ENCODE measurements at places on chromosomes 16 and 17.
A peak's percentile ranks its signal among the peaks of the same experiment; 100 is the strongest.

DNA sequence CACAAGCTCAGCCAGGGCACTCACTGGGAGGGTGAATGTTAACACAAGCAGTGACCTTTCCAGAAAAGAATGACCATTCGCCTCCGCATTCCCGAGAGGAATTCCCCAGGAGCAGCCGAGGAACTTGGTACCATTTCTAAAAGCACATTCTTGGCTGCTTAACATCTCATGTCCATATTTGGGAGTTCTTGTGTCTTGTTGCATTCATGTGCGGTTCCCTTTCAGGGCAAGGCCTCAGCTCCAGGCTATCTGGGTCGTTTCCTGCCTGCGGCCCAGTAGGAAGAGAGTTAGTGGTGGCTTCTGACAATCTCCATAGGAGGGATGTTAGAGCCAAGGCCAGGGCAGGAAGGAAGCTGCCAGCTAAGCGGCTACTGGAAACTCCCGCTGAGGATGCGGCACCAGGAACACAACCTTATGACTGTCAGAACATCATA is 27.8 kb upstream of the MEAK7 start:
- peak; percentile 82 for DNase-seq

DNA sequence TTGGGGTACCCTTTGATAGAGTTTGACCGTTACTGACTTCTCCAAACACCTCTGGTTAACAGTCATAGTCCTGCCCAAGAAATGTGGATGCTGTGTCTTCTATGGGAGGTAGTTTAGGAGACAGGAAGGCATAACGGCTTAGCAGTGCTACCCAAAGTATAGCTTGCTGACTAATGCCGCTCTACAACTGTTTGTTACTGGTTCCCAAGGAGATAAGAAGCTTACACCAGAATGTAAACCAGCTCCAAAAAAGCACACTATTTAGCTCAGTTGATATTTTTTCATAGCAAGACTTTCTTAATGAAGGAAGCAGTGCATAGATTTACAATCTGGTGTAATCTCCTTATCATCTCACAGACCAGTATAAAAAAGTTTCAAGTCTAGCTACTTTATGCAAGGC is 95.7 kb downstream of the HS3ST3B1 start:
- DNase-seq = peak; percentile 35

- DNase-seq = peak; percentile 81
Measured at GRCh38 chr16:65908568-65908967, 457.9 kb upstream of the CDH5 start.

DNA sequence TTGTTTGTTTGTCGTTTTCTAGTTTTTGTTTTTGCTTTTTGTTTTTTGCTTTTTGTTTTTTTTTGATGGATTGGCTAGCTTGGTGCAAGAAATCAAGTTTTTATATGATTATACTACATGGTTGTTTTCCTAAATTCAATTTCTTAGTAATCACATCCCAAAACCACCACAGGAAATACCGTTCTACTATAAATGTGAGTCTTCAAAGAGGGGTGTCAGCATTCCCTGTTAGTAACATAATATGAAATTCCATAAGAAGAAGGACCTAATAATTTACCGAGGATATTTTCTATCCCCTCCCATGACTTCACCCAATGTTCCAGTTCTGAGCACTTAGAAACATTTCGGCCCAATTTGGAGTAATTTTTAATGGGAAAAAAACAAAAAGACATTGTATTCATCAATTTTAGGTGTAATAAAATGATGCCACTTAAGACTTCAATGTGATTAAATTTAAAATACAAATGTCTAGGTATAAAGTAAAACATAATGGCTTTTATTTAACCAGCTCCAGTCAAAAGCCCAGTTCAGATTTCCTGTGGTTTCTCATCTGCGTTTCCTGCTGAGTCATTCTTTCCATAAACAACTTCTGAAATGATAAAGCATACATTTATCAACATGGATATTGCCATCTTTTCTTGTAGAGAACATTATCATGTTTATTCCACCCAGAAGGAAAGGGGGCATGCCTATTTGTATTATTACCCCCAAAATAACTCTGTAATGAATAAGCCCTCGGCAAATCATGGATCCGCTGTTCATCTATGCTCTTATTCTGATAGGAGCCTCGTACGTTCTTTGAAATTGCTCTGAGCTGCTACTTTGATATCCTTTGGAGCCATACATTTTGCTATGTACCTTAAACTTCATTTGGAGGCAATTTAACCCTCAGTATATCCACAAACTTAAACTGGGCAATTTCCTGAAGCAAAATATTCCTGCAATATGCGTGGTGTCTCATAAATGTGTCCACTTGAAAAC is 28.1 kb downstream of the HSBP1 start:
- DNase-seq = peak; percentile 22

DNA sequence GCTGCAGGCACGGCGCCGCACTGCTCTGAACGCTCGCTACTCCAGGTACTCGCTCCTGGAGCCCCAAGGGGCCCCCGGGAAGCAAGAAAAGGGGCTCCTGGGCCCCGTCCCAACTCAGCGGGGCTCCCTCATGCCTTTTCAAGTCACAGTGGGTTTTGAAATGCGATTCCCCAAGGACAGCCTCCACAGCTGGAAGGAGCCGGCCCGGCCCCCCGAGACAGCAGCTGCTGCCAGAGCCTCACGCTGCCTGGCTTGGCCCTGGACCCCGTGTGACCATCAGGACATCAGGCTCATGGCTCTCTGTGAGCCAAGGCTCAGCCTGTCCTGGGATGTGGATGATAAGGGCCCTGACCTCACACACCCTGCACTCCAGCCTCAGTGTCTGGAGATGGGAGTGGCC is 80.6 kb downstream of the LMF1 start:
- no peak for DNase-seq

DNA sequence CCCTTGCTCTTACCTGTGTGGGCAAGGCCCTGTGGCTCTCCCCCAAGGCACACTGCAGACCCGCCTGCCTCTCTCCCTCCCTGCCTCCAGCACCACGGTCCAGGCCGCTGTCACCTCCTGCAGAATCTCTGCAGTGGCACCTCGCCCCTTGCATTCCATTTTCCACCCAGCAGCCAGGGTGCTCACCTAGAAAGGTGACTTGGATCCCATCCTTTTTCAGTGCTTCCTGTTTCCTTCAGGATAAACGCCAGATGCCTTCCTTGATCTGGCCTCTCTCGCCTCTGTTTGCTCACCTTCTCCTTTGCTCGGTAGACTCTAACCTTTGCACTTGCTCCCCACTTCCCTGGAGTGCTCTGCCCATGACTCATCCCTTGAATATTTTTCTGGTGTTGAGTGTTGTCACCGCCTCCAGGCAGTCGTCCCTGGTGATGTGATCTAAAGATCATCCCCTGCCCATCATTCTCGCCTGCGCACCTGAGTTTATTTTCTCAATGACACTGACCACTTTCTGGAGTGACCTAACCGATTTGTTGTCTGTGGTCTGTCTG is 79.2 kb upstream of the LGALS9 start:
- no peak for DNase-seq

GRCh38 chr16:88619859-88620815 is 18.2 kb upstream of the IL17C start:
- no peak for DNase-seq

DNA sequence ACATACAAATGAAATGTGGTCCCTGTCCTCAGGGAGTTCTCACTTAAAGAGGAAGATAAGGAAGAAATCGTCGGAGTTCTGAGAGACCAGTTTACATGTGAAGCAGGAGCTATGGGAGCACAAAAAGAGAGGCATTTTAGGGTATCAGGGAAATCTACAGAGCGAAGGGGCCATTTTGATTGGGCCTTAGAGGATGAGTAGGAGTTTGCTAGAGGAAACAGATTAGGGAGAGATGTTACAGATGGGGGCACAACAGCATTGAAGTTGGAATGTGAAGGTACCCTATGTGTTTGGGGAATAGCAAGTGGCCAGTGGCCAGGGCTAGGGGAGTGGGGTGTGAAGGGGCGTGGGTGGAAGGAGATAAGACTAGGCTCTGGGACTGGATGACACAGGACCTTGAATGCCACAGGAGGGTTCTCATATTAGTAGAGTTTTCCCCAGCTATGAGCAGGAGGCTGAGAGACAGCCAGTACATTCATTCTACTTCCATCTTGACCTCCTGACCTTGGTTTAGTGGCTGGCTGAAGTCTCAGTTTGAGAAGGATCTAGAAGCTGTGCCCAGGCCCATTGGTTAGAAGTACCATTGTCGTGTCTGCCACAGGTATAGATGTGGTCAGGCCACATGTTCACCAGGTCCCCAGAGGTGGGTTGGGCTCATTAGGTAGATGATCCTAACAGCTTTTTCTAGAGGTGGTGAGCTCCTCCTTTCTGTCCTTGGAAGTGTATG is 34.8 kb downstream of the CPNE2 start:
- DNase-seq = no peak

DNA sequence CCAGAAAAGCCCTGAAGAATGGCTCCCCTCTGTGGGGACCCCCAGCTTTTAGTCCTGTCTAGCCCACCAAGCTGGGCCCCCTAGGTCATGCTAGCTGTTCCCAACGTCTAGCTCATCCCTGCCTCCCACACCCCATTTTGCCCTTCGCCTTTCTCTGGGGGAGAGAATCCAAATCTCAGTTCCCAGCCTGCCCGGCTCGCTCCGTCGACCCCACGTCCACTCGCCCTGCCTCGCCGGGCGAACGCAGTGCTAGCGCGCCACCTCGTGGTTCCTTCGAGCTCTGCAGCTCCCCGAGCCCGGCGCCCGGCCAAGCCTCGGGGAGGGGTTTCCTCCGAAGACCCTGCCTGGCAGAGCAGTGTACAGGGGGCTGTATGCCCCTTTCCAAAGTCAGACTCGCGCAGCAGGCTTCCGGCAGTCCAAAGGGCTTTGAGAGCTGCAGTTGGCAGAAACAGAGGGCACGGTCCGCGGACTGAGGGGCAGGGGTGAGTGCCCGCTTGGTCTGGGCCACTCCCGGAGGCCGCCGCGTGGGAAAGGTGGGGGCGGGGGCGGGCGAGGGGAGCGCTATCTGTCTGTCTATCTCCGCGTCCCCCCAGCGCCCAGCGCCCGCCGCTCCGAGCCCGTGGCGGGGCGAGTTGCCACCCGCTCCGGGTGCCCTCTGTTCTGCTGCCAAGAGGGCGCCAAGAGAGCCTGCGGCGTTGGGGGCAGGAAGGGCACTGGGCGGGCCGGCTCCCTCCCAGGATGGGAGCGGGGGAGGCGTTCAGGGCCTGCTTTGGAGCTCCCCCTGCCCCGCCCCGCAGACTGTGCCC is 1.7 kb upstream of the DLX3 start:
- peak; percentile 89 for DNase-seq

DNA sequence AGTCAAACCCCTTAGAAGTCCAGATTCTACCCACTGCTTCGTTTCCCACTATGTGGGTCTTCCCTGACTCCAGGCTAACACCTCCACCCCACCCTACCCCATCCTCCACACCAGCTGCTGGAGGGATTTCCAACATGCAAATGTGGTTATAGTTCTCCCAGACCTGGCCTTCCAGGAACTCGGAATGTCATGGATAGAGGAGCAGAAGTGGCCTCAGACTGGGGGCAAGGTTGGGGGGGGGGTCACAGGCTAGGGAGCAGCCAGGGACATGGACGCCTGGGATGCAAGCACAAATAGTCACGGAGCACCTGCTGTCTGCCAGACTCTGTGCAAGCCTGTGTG is 2.0 kb downstream of the CAMKK1 start:
- no peak for DNase-seq

DNA sequence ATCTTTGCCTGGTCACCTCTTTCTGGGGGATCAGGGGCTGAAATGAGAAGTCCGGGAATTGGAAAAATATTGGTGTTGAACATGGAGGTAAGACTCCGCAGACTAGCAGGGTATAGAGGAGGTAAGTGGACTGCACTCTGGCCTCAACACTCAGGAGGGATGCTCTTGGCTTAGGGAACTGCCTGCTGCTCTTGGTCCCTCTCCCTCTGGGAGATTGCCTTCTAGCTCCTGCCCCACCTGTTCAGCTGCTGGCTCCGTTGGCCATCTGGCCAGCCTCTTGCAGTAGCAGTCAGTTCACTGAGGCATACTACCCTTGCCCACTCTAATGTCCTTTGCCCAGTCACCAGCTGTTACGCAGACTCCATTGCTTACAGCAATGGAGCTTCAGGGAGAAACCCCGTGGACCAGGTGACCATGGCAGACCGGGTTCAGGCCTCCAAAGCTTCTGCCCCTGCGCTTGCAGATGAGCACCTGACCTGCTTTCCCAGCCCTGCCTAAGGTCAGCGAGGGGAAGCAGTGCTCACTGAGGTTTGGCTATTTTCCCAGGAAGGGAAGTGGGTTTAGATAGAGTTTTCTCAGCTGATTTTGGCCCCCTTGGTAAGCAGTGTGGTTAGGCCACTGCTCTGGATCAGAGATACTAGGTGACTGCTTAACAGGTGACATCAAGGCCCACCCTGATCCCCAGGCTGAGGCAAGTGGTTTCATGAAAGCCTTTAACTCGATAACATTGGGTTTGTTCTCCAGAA is 11.9 kb downstream of the CDK5RAP3 start:
- peak; percentile 68 for DNase-seq

DNA sequence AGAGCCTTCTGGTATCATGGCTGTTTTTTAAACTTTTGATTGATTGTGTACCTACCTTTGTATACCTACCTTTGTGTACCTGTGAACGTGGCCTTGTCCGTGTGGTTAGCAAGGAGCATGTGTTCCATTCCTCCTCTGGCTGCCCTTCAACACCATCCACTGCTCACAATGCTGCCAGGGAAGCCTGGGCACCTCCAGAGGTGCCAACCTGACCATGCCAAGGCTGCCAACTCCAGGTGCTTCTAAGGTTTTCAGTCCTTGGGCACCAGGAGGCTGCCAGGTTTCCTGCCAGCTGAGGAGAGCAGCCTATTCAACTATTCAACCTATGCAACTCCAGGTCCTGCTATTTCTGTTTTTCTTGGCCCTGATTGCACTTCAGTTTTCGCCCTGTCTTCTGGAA is 17.6 kb upstream of the ARL4D start:
- DNase-seq = no peak

DNA sequence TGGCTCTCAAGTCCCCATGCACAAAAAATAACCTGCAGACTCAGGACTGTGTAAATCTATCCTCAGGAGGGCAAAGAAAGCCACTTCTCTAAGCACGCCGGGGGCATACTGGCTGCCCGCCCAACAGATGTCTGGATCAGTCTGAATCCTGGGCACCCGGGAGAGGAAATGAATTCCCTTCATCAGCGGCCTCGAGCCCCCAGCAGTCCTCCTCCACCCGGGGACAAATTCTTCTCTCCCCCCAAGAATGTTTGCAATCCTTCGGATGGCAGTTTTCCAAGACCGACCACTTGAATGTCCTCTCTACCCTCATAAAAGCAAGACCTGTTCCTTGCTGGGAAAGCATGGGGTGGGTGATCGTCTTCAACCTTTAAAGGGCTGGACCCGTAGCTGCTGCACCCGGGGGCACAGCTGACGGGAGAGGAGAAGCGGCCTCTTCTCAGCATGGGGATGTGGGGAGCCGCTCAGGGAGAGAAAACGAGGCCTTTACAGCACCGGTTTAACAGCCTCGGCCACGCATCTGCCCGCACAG is 9.4 kb upstream of the MAP2K3 start:
- no peak for DNase-seq

GRCh38 chr17:27985736-27986399 is 56.6 kb upstream of the NLK start:
- no peak for DNase-seq

DNA sequence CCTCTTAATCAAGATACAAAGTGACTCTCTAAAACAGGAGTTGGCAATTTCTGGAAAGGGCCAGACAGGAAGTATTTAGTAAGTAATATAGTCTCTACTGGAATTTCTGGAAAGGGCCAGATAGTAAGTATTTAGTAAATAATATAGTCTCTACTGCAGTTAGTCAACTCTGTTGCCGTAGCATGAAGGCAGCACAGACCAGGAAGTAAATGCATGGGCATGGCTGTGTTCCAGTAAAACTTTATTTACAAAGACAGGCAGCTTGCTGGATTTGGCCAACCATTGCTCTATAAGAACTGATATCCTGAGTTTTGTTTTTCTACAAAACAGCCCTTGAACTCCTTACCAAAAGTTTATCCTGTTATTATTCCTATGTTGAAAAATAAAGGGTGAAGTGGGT is 16.9 kb downstream of the LDAF1 start:
- DNase-seq = no peak

Measured in eye (tissue), 1 donor.